Mammary microvascular endothelial cell (primary cell): ENCODE measurements at places on chromosomes 4 and X. TPM values are rescaled to one million over a fixed set of nuclear protein-coding genes. Genes with fewer than 3 reads are reported as not detected.

The TMEM31 gene
- total RNA-seq = not detected in 2 replicates

The MAGEA1 gene
- not detected in 2 replicates for total RNA-seq

The CACNA1F gene
- total RNA-seq = not detected in 2 replicates

The FAAH2 gene
- 0.64 TPM in 1 of 2 replicates, not detected in the other for total RNA-seq

The UGT2B17 gene
- total RNA-seq = not detected in 2 replicates

The HDX gene
- 6.0 and 6.9 TPM in 2 replicates for total RNA-seq

The CYSLTR1 gene
- 1.2 and 1.5 TPM in 2 replicates for total RNA-seq

The CNKSR2 gene
- total RNA-seq = not detected in 2 replicates

The QRFPR gene
- total RNA-seq = 1.6 and 1.7 TPM in 2 replicates

The PASD1 gene
- total RNA-seq = not detected in 2 replicates

The FAM9B gene
- total RNA-seq = not detected in 2 replicates

The TET2 gene
- 6.9 and 7.2 TPM in 2 replicates for total RNA-seq

The PAK3 gene
- 0.13 and 0.34 TPM in 2 replicates for total RNA-seq

The CPZ gene
- not detected in 2 replicates for total RNA-seq

The C4orf17 gene
- not detected in 2 replicates for total RNA-seq

The PRKG2 gene
- under 0.01 TPM in 1 of 2 replicates, not detected in the other for total RNA-seq

The NDST4 gene
- not detected in 2 replicates for total RNA-seq

The RTL9 gene
- not detected in 2 replicates for total RNA-seq

The USP51 gene
- 0.79 and 1.00 TPM in 2 replicates for total RNA-seq

The MAGEB10 gene
- not detected in 2 replicates for total RNA-seq

The ZFYVE28 gene
- 5.3 and 8.6 TPM in 2 replicates for total RNA-seq

The HSD17B13 gene
- 0.05 and 0.27 TPM in 2 replicates for total RNA-seq

The AMTN gene
- total RNA-seq = not detected in 2 replicates

The ARAP2 gene
- 0.33 and 1.2 TPM in 2 replicates for total RNA-seq

The CCDC120 gene
- total RNA-seq = 0.69 and 1.1 TPM in 2 replicates

The TEC gene
- total RNA-seq = 0.84 and 0.93 TPM in 2 replicates

The ZCCHC18 gene
- total RNA-seq = 1.5 and 14.5 TPM in 2 replicates

The GNRHR gene
- not detected in 2 replicates for total RNA-seq

The ZNF732 gene
- total RNA-seq = 1.6 and 2.0 TPM in 2 replicates

The PDE6B gene
- total RNA-seq = 0.98 TPM in 1 of 2 replicates, not detected in the other

The NIPAL1 gene
- 2.4 and 2.5 TPM in 2 replicates for total RNA-seq

The DUSP21 gene
- not detected in 2 replicates for total RNA-seq

The FAM200B gene
- 56.5 and 68.6 TPM in 2 replicates for total RNA-seq

The MAGEA6 gene
- not detected in 2 replicates for total RNA-seq

The PPARGC1A gene
- not detected in 2 replicates for total RNA-seq

The DCAF8L2 gene
- total RNA-seq = not detected in 2 replicates

The PRDX4 gene
- 257 and 290 TPM in 2 replicates for total RNA-seq

The IQCM gene
- total RNA-seq = not detected in 2 replicates

The TMEM150C gene
- total RNA-seq = 4.7 and 8.2 TPM in 2 replicates

The CFI gene
- total RNA-seq = 47.5 and 51.0 TPM in 2 replicates

The SSX3 gene
- not detected in 2 replicates for total RNA-seq

The ZNF81 gene
- total RNA-seq = 2.0 and 5.9 TPM in 2 replicates

The DCHS2 gene
- not detected in 2 replicates for total RNA-seq

The ARMCX5 gene
- 14.1 and 16.1 TPM in 2 replicates for total RNA-seq

The PABPC4L gene
- total RNA-seq = 0.33 and 0.79 TPM in 2 replicates

The SLC38A5 gene
- 32.2 and 39.8 TPM in 2 replicates for total RNA-seq

The RPA4 gene
- total RNA-seq = 0.49 and 0.60 TPM in 2 replicates

The SUPT20HL1 gene
- total RNA-seq = not detected in 2 replicates

The UGT2B10 gene
- not detected in 2 replicates for total RNA-seq

The TSPAN7 gene
- total RNA-seq = 2.2 and 2.7 TPM in 2 replicates

The ATP10D gene
- total RNA-seq = 12.2 and 15.4 TPM in 2 replicates

The SPANXA1 gene
- total RNA-seq = not detected in 2 replicates
